ENCODE measurements at places on chromosomes 4 and X.

GRCh38 chrX:132119283-132119682 lies 8.5 kb downstream of the FRMD7 start:
- no peak overlapping the region for H3K4me3 ChIP-seq
- H3K27me3 ChIP-seq = peaks cover 28% of the 10 kb centered on the region
- H3K27ac ChIP-seq = no peak overlapping the region

DNA sequence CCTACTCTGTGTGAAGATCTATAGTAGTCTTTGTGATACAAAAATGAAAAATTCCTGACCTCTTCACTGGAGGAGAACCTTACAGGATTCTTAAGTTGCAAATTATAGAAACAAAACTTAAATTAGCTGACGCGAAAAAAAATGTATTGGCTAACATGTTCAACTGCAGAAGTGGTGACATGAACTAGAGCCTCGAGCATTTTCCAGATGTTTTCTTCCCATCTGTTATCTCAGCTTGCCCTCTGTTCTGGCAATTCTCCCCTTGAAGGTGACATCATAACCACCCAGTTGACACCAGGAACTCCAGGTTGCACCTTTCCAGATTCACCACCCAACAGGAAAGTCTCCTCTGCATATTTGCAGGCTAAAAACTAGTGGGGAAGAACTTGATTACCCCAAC lies 222.4 kb downstream of the KDR start:
- H3K4me1 ChIP-seq = no peaks in the 10 kb centered on the region
- H3K4me3 ChIP-seq = no peak overlapping the region
- DNase-seq = no peak

GRCh38 chr4:56099378-56099786 lies 150.6 kb downstream of the CEP135 start:
- no peak overlapping the region for H3K27ac ChIP-seq
- DNase-seq = no peak
- H3K4me3 ChIP-seq = no peak overlapping the region
- H3K36me3 ChIP-seq = no peaks in the 10 kb centered on the region
- H3K27me3 ChIP-seq = no peaks in the 10 kb centered on the region
- no peaks in the 10 kb centered on the region for H3K4me1 ChIP-seq

- H3K4me1 ChIP-seq = peaks cover 45% of the 10 kb centered on the region
- no peaks in the 10 kb centered on the region for H3K36me3 ChIP-seq
- DNase-seq = no peak
- H3K27ac ChIP-seq = peak overlapping the region; percentile 99
These were observed 800 bp downstream of the KDM5C start for GRCh38 chrX:53223955-53224859.

GRCh38 chrX:29952016-29952415 lies 263.3 kb upstream of the MAGEB2 start:
- H3K36me3 ChIP-seq = no peaks in the 10 kb centered on the region
- no peaks in the 10 kb centered on the region for H3K4me1 ChIP-seq
- no peak for DNase-seq
- no peaks in the 10 kb centered on the region for H3K27me3 ChIP-seq

GRCh38 chr4:77203380-77204197 lies 46.6 kb downstream of the CCNG2 start:
- peak; percentile 70 for DNase-seq
- H3K27ac ChIP-seq = no peak overlapping the region
- H3K4me3 ChIP-seq = no peak overlapping the region
- H3K36me3 ChIP-seq = no peaks in the 10 kb centered on the region
- H3K27me3 ChIP-seq = no peaks in the 10 kb centered on the region

DNA sequence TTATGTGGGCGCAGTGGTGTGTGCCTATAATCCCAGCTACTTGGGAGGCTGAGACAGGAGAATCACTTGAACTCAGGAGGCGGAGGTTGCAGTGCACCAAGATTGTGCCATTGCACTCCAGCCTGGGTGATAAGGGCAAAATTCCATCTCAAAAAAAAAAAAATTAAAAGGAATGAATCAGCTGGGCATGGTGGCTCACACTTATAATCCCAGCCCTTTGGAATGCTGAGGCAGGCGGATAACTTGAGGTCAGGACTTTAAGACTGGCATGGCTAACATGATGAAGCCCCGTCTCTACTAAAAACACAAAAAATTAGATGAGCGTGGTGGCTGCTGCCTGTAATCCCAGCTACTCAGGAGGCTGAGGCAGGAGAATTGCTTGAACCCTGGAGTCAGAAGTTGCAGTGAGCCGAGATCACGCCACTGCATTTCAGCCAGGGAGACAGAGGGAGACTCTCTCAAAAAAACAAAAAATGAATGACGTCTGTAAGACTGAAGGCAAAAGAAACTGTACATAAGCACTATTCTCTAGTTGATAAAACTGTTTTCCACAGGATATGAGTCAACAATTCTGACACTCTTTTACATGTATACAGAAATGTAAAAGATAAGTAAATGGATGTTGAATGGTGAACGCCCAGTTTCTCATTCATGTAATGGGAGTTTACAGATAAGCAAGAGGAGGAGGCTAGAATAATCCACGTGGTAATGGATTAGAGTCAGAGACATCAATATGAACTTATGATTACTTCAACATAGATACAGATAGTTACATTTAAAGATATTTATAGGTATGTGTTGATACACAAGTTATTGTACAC lies 22.2 kb downstream of the CENPC start:
- H3K27ac ChIP-seq = no peak overlapping the region
- no peaks in the 10 kb centered on the region for H3K36me3 ChIP-seq
- no peaks in the 10 kb centered on the region for H3K27me3 ChIP-seq
- peaks cover 44% of the 10 kb centered on the region for H3K4me1 ChIP-seq
- no peak for DNase-seq
- no peak overlapping the region for H3K4me3 ChIP-seq

- H3K4me3 ChIP-seq = no peak overlapping the region
- DNase-seq = no peak
- peaks cover 4% of the 10 kb centered on the region for H3K27me3 ChIP-seq
- H3K27ac ChIP-seq = peak overlapping the region; percentile 34
These were observed 62.2 kb downstream of the PPP1R2C start for GRCh38 chrX:42715701-42716262.

DNA sequence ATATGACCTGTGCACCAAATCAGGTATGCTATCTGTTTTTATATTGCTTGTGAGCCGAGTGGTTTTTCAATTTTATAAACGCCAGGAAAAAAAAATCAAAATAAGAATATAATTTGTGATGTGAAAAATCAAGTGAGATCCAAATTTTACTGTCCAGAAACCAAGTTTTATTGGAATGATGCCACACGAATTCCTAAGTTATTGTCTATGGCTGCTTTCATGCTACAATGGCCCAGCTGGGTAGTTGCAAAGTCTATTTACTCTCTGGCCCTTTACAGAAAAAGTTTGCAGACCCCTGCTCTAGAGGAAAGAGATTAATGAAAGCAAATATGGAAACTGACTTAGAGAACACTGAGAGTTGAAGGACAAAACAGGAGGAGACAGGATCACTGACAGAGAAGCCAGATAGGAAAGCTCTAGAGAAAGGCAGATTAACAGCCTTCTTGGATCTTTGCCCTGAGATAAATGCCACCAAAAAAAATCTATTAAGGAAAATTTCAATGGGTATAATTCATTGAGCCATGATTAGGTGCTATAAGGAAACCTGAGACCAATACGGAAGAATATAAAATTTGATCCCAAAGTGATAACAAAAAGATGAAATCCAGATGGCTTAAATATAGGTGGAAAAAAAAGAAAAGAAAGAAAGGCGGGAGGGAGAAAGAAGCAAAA lies 29.8 kb downstream of the PRSS12 start:
- H3K36me3 ChIP-seq = no peaks in the 10 kb centered on the region
- peaks cover 12% of the 10 kb centered on the region for H3K27me3 ChIP-seq
- H3K4me1 ChIP-seq = no peaks in the 10 kb centered on the region
- no peak overlapping the region for H3K27ac ChIP-seq

GRCh38 chr4:10466161-10466560 lies 8.9 kb upstream of the ZNF518B start:
- peaks cover 11% of the 10 kb centered on the region for H3K4me1 ChIP-seq
- H3K27ac ChIP-seq = no peak overlapping the region

DNA sequence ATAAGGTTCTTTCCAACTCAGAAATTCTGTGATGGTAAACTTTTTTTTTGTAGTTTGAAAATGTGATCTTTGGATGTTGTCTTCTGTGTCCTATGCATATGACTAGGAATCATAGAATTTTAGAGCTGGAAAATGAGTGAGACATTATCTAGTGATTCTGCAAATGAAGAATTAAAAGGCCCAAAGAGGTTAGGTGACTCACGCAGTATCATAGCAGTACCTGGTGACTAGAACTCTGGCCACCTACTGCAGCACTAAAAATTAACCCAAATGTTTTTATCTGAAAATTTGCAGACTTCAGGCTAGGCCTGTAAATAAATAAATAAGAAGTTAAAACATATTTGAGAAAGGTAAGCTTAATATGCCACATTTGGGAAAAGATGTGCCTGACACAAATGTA lies 52.8 kb downstream of the NFKB1 start:
- DNase-seq = no peak
- peaks cover 5% of the 10 kb centered on the region for H3K36me3 ChIP-seq

GRCh38 chrX:20452487-20452886 lies 185.8 kb upstream of the RPS6KA3 start:
- no peak overlapping the region for H3K4me3 ChIP-seq
- H3K4me1 ChIP-seq = no peaks in the 10 kb centered on the region
- H3K27ac ChIP-seq = no peak overlapping the region

DNA sequence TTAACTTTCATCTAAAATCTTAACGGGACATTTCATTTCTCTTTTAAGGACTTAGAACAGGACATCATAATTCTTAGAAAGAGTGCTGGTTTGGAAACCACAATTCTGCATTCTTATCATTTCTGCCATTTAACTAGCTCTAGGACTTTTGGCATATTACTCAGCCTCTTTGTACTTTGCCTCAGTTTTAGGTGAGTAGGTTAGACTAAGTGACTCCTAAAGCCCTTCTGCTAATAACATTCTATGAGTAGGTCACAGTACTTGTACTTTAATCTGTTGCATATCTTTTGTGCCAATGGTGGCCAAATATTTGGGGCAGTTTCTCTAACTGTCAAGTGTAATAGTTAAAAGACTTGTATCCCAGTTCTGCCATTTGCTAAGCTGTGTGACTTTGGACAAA lies 115.4 kb upstream of the NUDT6 start:
- DNase-seq = no peak
- H3K27ac ChIP-seq = no peak overlapping the region
- H3K27me3 ChIP-seq = no peaks in the 10 kb centered on the region
- no peaks in the 10 kb centered on the region for H3K4me1 ChIP-seq
- peaks cover 29% of the 10 kb centered on the region for H3K36me3 ChIP-seq
- H3K4me3 ChIP-seq = no peak overlapping the region

- peak overlapping the region; percentile 72 for H3K4me3 ChIP-seq
- peaks cover 87% of the 10 kb centered on the region for H3K4me1 ChIP-seq
- no peaks in the 10 kb centered on the region for H3K27me3 ChIP-seq
- no peak for DNase-seq
- H3K27ac ChIP-seq = peak overlapping the region; percentile 93
- no peaks in the 10 kb centered on the region for H3K36me3 ChIP-seq
These were observed 44.8 kb downstream of the GAB1 start for GRCh38 chr4:143381189-143382118.

- H3K27ac ChIP-seq = no peak overlapping the region
- peaks cover 6% of the 10 kb centered on the region for H3K27me3 ChIP-seq
- no peaks in the 10 kb centered on the region for H3K4me1 ChIP-seq
- H3K4me3 ChIP-seq = no peak overlapping the region
These were observed 132.4 kb upstream of the TET2 start for GRCh38 chr4:105014234-105014633.

GRCh38 chrX:53550756-53551463 lies 116.7 kb upstream of the HSD17B10 start:
- no peaks in the 10 kb centered on the region for H3K27me3 ChIP-seq
- DNase-seq = no peak
- peak overlapping the region; percentile 68 for H3K27ac ChIP-seq
- no peak overlapping the region for H3K4me3 ChIP-seq
- no peaks in the 10 kb centered on the region for H3K4me1 ChIP-seq

- no peak overlapping the region for H3K4me3 ChIP-seq
- no peak overlapping the region for H3K27ac ChIP-seq
- H3K4me1 ChIP-seq = no peaks in the 10 kb centered on the region
- no peaks in the 10 kb centered on the region for H3K27me3 ChIP-seq
- no peaks in the 10 kb centered on the region for H3K36me3 ChIP-seq
These were observed 1995.7 kb upstream of the AGA start for GRCh38 chr4:179437962-179438361.

DNA sequence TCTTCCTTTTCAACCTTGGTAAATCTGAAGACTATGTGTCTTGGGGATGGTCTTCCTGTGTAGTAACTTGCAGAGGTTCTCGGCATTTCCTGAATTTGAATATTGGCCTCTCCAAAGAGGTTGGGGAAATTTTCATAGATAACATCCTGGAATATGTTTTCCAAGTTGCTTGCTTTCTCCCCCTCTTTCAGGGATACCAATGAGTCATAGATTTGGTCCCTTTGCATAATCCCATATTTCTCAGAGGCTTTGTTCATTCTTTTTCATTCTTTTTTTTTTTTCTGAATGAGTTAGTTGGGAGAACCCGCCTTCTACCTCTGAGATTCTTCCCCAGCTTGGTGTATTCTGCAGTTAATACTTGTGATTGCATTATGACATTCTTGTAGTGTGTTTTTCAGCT lies 549.2 kb upstream of the AMOT start:
- no peaks in the 10 kb centered on the region for H3K27me3 ChIP-seq
- no peaks in the 10 kb centered on the region for H3K36me3 ChIP-seq
- no peaks in the 10 kb centered on the region for H3K4me1 ChIP-seq
- DNase-seq = no peak

DNA sequence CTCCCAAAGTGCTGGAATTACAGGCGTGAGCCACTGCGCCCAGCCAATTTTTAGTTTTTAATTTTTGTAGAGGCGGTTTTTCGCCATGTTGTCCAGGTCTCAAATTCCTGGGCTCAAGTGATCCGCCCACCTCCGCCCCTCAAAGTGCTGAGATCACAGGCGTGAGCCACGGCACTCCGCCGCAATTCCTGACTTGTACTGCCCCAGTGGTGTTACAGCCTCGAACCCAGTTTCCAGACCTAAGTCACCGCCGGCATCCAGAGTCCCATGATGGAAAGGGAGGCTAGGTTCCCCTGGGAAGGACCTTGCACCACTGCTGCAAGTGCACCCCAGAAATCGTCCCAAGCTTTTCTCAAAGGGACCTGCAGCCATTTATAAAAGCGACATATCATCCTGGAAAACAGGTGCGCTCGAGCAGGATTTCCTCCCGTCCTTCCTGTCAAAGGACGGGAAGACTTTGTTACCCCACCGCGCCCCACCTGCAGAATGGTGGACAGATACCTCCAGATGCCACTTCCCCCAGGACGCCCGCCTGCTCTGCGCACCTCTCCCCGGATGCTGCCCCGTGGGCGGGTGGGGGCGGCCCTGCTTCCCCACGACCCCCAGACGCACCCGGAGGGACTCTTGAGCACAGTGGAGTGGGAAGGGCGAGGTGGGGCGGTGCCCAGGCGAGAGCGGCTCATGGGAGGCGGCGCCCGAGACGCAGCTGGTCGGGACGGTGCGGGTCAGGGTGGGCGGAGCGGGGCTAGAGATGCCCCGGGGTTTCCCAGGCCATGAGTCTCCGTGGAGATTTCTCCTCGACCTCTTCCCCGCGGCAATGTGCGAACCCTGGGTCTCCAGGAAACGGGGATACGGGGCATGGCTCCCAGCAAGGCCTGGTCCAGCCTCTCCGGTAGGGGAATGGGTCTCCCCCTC lies 947 bp upstream of the RPL10 start:
- peak; percentile 71 for DNase-seq
- peaks cover 14% of the 10 kb centered on the region for H3K4me1 ChIP-seq
- peaks cover 17% of the 10 kb centered on the region for H3K36me3 ChIP-seq
- peak overlapping the region; percentile 96 for H3K4me3 ChIP-seq

GRCh38 chr4:183200453-183200852 lies 101.4 kb downstream of the WWC2 start:
- H3K4me3 ChIP-seq = no peak overlapping the region
- no peaks in the 10 kb centered on the region for H3K4me1 ChIP-seq
- H3K36me3 ChIP-seq = no peaks in the 10 kb centered on the region
- DNase-seq = no peak
- peaks cover 14% of the 10 kb centered on the region for H3K27me3 ChIP-seq
